Hematopoietic multipotent progenitor cell treated with erythropoietin and hydrocortisone succinate and interleukin-3 and kit ligand, for 15 days (in vitro differentiated cells): ENCODE measurements at places on chromosomes 12 and 14.

DNA sequence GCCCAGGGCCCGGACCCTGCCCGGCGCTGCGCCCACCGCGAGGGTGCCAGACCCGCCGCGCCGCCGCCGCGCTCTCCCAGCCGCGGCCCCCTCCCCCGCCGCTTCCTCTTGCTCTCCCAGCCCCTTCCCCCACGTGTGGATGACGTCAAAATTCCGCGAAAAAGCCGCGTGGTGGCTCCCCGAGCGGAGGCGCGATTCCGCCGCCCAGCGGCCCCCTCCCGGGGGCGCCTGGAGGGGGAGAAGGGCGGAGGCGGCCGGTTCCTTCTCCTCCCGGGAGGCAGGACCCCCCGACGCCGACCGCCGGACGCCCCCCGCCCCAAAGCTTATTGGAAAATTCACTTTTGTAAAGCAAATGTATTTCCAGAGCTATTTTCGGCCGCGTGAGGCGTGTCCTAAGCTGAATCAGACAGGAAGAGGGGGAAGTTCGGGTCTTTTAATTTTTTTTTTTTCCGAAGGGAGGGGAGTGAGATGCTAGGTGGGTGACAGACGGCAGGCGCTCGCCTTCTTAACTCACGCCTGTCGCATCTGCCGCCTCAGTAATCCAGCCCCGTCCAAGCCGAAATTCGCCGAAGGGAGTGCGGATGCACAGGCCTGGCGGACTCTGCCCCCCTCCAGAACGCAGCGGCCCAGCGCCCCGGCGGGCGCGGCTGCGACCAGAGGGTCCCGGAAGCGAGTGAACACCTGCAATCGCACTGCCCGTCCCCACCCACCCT is 4.1 kb upstream of the CCND2 start:
- no peak for DNase-seq

GRCh38 chr12:41634091-41634490 is 446.0 kb downstream of the PDZRN4 start:
- no peak for DNase-seq

DNA sequence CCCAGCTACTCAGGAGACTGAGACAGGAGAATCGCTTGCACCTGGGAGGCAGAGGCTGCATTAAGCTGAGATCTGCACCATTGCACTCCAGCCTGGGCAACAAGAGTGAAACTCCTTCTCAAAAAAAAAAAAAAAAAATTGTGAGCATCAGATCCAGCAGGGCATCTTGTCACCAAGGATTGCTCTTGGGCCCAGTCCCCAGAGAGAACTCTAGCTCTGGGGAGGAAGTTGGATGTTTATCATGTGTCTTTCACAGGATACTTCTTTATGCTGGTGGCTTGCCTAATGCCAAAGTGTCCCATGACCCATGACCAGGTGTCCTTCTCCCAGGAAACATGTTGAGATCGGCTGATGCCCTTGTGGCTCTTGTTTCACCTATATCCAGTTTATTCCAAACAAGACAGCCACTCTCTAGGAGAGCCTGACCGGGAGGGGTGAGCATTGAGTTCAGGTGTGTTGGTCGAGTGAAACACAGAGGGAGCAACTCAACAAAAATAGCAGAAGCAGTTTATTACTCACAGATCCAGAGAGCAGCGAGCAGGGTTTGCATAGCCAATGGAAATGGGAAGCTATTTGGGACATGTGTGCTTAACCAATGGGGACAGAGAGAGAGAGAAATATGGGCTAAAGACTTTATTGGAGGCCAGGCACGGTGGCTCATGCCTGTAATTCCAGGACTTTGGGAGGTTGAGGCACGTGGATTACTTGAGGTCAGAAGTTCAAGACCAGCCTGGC is 6.6 kb upstream of the TCHP start:
- no peak for DNase-seq

DNA sequence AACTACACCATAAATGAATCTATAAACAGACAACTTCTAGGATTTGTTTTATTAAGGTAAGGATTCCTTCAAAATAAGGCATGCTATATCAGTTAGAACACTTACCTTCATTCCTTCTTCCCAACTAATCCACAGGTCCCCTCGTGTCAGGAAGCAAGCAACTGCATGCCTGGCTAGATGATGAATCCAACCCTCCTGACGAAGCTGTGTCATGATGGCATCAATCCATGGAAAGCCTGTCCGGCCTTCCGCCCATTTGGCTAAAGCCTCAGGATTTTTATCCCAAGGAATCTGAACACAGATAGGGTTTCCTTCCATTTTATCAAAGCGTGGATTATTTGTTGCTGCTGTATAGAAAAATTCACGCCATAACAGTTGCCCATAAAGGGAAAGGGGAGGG is 12.5 kb upstream of the MTERF2 start:
- DNase-seq = no peak

DNA sequence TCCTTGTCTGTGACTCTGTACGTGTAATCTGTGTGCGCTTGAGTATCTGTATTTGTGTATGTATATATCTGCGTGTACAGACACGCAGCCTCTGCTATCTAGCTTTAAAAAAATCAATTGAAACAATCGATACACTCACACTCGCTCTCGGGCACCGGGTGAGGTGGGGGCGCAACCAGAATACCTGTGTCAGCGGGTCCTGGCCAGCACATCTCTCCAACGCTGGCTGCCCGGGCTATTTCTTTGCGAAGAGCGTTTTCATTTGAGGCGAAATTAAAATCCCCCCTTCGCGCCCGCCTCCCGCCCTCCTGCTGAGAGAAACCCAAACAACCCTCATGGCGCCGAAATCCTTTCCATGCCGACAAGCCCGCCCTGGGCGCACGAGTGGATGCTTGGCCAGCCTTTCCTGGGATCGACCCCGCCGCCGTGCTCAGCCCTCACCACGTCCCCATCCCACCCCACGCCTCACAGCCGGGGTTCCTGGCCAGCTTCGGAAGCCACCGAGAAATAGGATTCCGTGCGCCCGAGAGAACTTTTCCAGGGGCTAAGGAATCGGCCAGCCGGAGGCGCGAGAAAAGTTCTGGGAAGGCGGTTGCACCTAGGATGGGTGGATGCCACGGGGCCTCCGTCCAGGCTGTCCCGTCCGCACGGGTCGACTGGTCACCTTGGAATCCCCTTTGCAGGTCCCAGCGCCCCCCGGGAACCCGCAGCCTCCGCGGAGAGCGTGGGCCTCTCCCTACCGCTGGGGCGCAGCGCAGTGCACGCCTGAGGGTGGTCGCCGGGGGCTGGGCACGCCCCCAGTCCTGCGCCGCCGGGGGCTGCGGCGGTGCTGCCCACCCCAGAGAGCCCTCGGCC is 1.0 kb downstream of the ZDHHC22 start:
- no peak for DNase-seq

GRCh38 chr12:105820429-105821125 is 318.2 kb downstream of the NUAK1 start:
- DNase-seq = no peak

DNA sequence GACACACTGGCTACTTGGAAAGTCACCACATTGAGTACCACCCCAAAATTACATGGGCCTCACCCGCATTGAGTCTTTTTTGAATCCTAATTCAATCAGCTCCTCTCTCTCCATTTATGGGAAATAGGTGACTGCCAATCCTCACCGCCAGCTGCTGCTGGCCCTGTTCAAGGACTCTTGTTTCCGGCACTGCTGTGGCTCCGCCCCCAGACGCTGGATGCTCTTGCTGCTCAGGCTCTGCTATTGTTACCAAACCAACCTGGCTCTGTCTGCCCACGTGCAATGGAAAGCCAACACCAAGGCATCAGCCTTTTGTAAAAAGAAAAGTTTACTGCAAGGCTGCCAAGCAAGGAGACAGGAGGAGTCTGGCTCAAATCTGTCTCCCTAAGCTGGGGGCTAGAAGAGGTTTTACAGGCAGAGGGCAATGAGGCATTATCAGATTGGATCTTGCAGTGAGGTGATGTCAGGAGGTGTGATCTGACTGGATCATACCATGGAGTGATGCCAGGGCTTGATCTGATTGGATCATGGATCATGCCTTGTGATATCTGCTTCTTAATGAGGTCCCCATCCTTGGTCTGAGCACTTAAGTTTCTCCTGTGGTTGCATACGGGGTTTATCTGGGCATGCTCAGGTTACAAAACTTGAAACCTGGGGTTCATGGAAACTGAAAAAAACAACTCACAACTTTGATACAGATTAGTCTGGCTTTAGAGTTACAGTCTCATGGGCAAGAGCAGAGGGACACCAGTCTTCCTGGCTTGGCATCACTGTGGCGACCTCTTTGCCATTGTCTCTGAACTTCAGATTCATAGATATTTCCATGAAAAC is 117.1 kb upstream of the SLC35F4 start:
- no peak for DNase-seq

DNA sequence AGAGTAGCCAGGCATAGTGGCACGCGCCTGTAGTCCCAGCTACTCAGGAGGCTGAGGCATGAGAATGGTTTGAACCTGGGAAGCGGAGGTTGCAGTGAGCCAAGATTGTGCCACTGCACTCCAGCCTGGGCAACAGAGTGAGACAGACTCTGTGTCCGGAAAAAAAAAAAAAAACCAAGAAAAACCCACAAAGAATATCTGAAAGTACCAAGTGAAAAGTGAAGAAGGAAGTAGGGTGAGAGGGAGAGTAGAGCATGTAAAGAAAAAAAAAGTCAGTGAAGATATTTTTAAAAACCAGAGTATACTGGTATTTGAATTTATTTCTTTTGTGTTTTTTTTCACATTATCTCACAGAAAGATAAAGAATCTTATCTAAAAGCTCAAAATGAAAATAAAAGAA is 43.3 kb upstream of the ISM2 start:
- no peak for DNase-seq

DNA sequence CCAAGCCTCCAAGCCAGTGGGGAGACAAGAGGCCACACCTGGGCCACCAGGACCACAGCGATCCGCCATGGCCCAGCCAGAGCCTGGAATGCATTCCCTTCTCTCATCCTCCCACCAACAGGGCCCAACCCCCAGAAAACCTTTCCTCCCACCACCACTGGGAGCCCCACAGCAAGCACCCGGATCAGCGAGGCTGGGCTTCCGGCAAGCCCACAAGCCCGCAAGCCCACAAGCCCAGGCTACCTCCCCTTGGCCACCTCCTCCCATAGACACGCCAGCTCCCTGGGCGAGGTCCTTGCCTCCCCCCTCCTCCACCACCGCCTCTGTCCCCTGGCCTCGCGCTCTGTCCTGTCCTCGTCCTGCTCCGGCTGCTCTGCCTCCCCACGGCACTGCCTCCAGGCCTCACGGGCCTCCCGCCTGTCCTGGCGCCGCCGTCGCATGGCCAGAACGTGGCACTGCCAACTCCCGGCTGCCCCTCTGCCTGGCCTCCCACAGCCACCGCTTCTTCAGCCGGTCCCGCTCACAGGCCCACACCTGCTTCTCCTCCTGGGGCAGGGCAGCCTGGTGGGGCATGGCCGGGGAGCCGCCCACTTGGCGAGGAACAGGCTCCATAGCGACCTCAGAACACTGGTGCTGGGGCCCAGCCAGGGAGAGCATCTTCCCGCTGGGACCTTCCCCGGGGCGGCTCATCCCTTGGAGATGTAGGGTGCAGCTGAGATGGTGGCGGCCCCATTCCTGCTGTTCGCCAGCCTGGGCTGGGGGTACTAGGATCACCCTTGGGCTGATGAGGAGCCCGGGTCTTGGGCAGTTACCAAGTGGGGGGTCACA is 5.6 kb downstream of the CDK2AP1 start:
- no peak for DNase-seq

GRCh38 chr12:100574187-100575074 is 947 bp downstream of the GAS2L3 start:
- peak; percentile 10 for DNase-seq

DNA sequence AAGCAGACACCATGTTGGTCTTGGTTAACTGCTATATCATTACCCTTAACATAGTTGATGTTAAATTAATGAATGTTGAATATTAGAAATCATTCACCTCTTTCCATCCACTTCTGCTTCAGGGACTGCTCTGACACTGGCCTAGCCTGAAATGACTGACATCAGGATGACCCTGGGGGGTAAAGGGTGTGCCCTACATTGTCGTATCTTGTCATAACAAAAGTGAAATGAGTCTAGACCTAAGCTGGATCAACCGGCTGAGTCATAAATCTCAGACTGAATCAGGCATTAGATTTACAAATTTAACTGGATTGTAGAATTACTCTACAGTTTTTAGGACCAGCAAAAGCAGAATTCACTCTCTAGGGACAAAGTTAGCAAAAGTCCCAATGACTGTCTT is 35.3 kb downstream of the KICS2 start:
- no peak for DNase-seq

- DNase-seq = no peak
Observed at GRCh38 chr12:115660211-115660805, 617.2 kb downstream of the MED13L start.

- no peak for DNase-seq
Observed at GRCh38 chr14:61561657-61562276, 133.5 kb upstream of the HIF1A start.

- no peak for DNase-seq
Observed at GRCh38 chr14:78356391-78356790, 186.2 kb downstream of the NRXN3 start.

DNA sequence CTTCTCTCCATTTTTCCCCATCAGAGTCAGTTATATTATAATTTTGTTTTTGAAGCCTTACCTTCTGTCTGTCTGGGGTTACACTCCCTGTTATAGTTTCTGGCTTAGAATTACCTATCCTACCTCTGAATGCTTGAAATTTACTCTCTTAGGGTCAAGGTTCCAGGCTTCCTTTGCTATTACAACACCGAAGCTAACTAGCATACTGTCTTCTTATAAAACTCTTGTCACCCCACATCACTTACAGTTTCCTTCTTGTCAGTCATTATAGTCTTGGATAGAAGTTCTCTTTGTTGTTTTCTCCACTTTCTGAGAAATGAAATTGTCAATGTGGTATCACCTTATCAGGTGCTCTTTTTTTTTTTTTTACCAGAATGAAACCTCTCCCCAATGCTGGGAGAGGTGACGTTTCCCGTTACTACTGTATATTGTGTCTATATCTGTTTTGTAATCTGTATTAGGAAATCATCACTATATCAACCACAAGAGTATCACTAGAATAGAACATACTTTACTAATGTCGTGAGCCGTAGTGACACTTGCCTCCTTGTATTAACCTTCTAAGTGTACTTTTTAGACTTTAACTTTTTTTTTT is 69.2 kb upstream of the PSMA6 start:
- DNase-seq = no peak

DNA sequence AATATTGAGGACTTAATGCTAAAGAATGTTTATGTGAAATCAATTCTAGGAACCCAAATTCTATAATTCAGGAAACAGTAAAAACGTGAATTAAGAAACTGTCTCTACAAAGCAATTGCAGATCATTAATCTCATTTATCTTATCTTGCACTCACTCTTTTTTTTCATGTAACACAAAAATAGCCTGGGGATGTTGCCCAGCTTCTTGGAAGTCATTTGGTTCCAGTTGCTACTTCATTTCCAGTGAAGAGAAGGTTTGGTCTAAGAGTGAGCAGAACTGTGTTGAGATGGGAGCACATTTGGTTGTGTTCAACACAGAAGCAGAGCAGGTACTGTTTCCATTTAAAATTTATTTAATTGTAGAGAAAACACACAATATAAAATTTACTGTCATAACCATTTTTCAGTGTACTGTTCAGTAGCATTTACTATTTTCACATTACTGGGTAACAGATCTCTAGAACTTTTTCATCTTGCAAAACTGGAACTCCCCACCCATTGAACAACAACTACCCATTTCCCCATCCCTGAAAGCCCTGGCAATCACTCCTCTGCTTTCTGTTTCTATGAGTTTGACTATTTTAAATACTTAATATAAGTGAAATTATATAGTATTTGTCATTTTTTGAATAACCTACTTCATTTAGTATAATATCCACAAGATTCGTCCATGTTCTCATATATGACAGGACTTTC is 9.7 kb downstream of the CLEC6A start:
- no peak for DNase-seq
